Karpas-422 (cell line): ENCODE measurements at places on chromosomes 16 and 17. TPM values are rescaled to one million over a fixed set of nuclear protein-coding genes. Genes with fewer than 3 reads are reported as not detected.

BOLA2 gene
- total RNA-seq: 62.7 and 102 TPM in 2 replicates

P2RX1 gene
- total RNA-seq: not detected in 2 replicates

TAC4 gene
- not detected in 2 replicates for total RNA-seq

ABAT gene
- 8.2 TPM in 2 replicates for total RNA-seq

UNK gene
- total RNA-seq: 22.9 and 49.0 TPM in 2 replicates

- no peak overlapping the region for H3K4me3 ChIP-seq
- no peaks in the 10 kb centered on the region for H3K36me3 ChIP-seq
- H3K4me1 ChIP-seq: no peaks in the 10 kb centered on the region
- H3K27ac ChIP-seq: no peak overlapping the region
These were observed 169.3 kb downstream of the RAB11FIP4 start for GRCh38 chr17:31560616-31561235.

GRCh38 chr17:58993311-58993710, 113.4 kb downstream of the TRIM37 start:
- H3K4me1 ChIP-seq: peaks cover 6% of the 10 kb centered on the region; the same call in 1 of the 2 replicates
- no peak for DNase-seq
- no peak overlapping the region for H3K27ac ChIP-seq
- H3K4me3 ChIP-seq: no peak overlapping the region

GRCh38 chr16:65121870-65122723, at the start of gene CDH11:
Gene CDH11 (minus strand): TSS chr16:65122063. CDS start chr16:65004869, 117,194 bp downstream.
- H3K4me1 ChIP-seq: peaks cover 5% of the 10 kb centered on the region
- H3K4me3 ChIP-seq: no peak within 1 kb of the TSS
- no peak for DNase-seq

GRCh38 chr16:49269201-49269600, 12.4 kb downstream of the CBLN1 start:
- H3K27me3 ChIP-seq: no peaks in the 10 kb centered on the region
- H3K4me1 ChIP-seq: no peaks in the 10 kb centered on the region
- no peaks in the 10 kb centered on the region for H3K36me3 ChIP-seq
- DNase-seq: peak; percentile 35
- no peak overlapping the region for H3K4me3 ChIP-seq
- H3K27ac ChIP-seq: no peak overlapping the region

- no peak overlapping the region for H3K4me3 ChIP-seq
- H3K4me1 ChIP-seq: no peaks in the 10 kb centered on the region
- no peaks in the 10 kb centered on the region for H3K36me3 ChIP-seq
- no peak for DNase-seq
These were observed 96.5 kb downstream of the WSCD1 start for GRCh38 chr17:6166492-6167179.

DNA sequence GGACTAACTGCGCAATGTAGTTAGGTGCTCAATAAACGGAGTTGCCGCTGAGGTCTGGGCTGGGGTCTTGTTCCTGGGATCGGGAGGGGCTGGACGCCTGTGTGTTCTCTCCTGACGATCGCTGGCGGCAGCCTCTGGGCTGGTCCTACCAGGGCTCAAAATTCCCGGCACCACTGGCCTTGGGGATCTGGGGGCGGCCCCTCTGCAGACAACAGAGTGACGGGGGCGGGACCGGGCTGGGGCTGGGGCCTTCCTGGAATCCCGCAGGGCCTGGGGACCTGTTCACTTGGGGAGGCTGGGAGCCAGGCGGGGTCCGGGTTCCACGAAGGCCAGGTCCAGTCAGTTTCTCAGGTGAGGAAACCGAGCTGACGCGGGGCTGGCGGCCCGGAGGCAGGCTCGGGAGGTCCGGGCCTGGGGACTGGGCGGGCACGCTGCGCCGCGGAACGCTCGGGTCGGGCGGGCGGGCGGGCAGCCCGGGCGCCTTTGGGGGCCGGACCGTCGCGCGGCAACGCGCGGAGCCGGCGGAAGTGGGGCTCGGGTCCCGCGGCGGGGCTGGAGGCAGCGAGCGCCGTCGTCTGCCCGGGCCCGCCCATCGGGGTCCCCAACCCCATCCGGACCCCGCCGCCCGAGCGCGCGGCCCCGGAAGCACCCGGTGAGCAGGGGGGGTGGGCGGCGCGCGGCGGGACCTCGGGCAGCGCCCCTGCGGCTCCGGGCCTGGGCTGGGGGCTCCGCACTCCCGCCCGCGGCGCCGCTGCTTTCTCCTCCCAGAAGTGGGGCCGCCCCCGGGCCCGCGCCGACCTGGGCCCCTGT, at the start of gene PIGQ:
Gene PIGQ, plus strand, starts transcription at position 524 of the 810 bp plus-strand sequence. CDS start 4,107 bp downstream, outside the sequence.
- no peaks in the 10 kb centered on the region for H3K36me3 ChIP-seq
- peaks cover 37% of the 10 kb centered on the region for H3K4me1 ChIP-seq
- H3K4me3 ChIP-seq: peak within 1 kb of the TSS; percentile 99

GRCh38 chr16:90031186-90031930, 12.1 kb upstream of the DBNDD1 start:
- no peak overlapping the region for H3K27ac ChIP-seq
- no peak for DNase-seq
- H3K36me3 ChIP-seq: no peaks in the 10 kb centered on the region
- H3K4me1 ChIP-seq: peaks cover 2% of the 10 kb centered on the region; the same call in 1 of the 2 replicates
- H3K4me3 ChIP-seq: no peak overlapping the region
- no peaks in the 10 kb centered on the region for H3K27me3 ChIP-seq

DNA sequence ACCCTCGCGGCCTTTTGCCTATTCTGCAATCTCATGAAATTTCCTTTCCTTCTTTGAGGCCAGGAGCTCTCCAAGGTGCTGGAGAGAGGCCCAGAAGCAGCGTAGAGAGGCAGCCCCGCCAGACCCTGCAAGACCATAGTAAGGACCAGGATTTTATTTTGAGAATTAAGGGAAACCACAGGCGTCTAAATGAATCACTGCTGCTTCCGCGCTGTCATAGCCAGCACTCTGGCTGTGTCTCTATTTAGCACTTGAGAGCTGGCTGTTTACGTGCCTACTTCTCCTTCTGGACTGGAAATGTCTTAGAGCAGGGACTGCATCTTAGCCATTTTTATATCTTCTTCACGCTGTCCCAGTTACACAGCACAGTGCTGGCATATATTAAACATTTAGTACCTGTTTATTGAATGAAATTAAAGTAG, 37.6 kb upstream of the PIRT start:
- no peak overlapping the region for H3K27ac ChIP-seq
- H3K36me3 ChIP-seq: no peaks in the 10 kb centered on the region
- H3K4me1 ChIP-seq: no peaks in the 10 kb centered on the region
- no peaks in the 10 kb centered on the region for H3K27me3 ChIP-seq
- H3K4me3 ChIP-seq: no peak overlapping the region
- DNase-seq: peak; percentile 69

DNA sequence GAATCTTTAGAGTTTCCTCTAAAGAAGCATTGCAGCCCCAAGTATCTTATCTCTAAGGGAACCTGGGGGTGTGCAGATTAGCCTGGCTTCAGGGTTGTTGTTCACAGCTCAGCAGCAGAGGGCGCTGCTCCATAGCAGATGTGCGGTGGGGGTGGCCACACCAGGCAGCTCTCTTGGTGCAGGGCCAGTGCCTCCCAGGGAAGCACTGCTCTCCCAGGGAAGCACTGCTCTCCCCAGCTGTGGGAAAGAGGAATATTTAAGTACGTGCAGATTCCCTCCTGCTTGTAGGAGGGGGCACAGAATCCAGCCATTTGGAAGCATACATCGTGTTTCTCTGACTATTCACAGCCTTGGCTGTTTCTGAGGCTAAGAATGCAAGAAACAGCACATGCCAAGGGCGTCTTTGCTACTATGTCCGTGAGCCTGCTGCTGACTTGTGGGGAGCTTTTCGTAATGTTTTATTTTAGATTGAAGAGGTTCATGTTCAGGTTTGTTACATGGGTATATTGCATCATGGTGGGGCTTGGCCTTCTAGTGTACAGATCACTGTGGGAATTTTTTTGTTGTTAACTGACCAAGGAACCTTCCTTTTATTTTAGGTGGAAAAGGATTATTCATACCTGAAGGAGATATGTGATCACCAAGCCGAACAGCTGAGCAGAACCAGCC, 217.8 kb downstream of the SPECC1 start:
- H3K27me3 ChIP-seq: no peaks in the 10 kb centered on the region
- peak; percentile 86 for DNase-seq
- no peak overlapping the region for H3K27ac ChIP-seq
- no peaks in the 10 kb centered on the region for H3K36me3 ChIP-seq
- H3K4me3 ChIP-seq: no peak overlapping the region

- DNase-seq: peak; percentile 90
- H3K4me3 ChIP-seq: peak overlapping the region; percentile 85
- H3K36me3 ChIP-seq: no peaks in the 10 kb centered on the region
- peaks cover 42% of the 10 kb centered on the region for H3K4me1 ChIP-seq
These were observed 1.4 kb upstream of the KANSL1 start for GRCh38 chr17:46194393-46195216.

DNA sequence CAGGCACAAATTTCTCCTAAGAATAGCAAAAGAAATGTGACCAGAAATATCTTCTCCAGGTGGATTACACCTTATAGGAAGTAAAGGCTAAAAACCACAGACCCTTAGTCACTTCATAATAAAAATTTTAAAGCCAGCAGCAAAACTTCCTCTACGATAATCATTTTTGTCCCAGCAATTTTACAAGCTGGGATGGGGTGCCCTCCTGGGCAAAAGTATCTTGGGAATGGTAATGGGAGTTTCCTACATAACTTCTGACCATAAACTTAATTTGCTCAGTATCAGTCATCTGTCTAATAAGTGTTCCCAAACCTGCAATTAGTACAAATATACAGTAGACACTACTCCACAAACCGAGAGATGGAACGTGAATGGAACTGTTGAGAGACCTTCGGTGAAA, 3.0 kb downstream of the PHF12 start:
- H3K27ac ChIP-seq: peak overlapping the region; percentile 93
- H3K27me3 ChIP-seq: no peaks in the 10 kb centered on the region
- peaks cover 30% of the 10 kb centered on the region; the same call in 1 of the 2 replicates for H3K36me3 ChIP-seq
- no peak for DNase-seq

- H3K4me1 ChIP-seq: peaks cover 5% of the 10 kb centered on the region
- DNase-seq: no peak
- H3K4me3 ChIP-seq: no peak overlapping the region
These were observed 53.2 kb downstream of the MYH11 start for GRCh38 chr16:15803618-15804017.

GRCh38 chr16:87317750-87318644, 805 bp upstream of the C16orf95 start:
- DNase-seq: peak; percentile 85
- H3K4me1 ChIP-seq: peaks cover 19% of the 10 kb centered on the region

GRCh38 chr17:18937981-18938691, 13.8 kb upstream of the SLC5A10 start:
- H3K4me1 ChIP-seq: no peaks in the 10 kb centered on the region
- no peaks in the 10 kb centered on the region for H3K27me3 ChIP-seq
- H3K36me3 ChIP-seq: no peaks in the 10 kb centered on the region
- peak; percentile 36 for DNase-seq
- no peak overlapping the region for H3K4me3 ChIP-seq

DNA sequence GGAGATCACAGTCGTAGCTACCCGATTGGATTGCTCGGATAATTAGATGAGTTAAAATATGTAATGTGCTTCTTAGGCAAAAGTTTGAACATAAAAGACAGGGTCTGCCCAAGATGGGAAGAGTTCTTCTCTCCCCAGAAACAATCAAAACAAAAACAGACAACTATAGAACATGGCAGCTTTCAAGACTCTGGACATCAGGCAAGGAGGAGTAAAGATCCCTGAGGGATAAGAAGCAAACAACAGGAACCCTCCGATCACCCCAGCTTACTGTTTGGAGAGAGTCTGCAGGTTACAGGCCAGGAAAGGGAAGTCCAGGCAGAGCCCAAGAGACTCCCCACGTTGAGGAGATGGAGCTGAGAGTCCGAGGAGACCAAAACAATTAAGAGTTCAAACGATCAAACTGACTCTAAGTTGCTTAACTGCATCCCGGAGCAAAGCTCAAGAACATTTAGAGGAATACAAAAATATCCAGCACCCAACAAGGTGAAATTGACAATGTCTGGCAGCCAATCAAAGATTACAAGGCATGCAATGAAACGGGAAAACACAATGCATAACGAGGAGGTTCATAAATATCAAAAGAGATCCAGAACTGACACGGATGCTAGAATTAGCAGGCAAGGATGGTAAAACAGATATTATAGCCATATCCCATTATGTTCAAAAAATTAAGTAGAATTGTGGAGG, 3.9 kb downstream of the ASGR2 start:
- no peak for DNase-seq
- no peaks in the 10 kb centered on the region for H3K36me3 ChIP-seq
- no peak overlapping the region for H3K4me3 ChIP-seq
- H3K4me1 ChIP-seq: no peaks in the 10 kb centered on the region

DNA sequence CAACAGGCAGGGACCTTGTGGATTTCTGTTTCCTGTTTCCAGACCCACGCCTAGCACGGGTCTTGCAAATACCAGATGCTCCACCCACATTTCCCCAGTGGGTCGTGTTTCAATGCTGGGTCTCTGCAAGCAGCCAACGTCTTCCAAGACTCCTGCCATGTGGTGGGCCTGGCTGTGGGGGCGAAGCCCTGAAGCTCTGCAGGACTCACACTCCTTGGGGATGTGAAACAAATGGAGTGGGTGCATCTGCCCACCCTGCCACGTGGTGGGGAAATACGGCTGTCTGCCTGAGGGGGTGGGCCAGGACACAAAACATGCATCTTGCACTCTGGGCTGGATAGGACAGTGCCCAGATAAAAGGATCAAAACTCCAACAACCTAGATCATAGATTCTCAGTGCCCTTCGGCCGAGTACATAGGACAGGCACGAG, 32.6 kb downstream of the FA2H start:
- H3K27me3 ChIP-seq: no peaks in the 10 kb centered on the region
- H3K4me1 ChIP-seq: no peaks in the 10 kb centered on the region
- no peak overlapping the region for H3K27ac ChIP-seq
- H3K4me3 ChIP-seq: no peak overlapping the region
- no peaks in the 10 kb centered on the region for H3K36me3 ChIP-seq

- no peak overlapping the region for H3K27ac ChIP-seq
- peaks cover 9% of the 10 kb centered on the region for H3K4me1 ChIP-seq
These were observed 3.0 kb downstream of the CES3 start for GRCh38 chr16:66964049-66964448.

- no peak overlapping the region for H3K4me3 ChIP-seq
- H3K27ac ChIP-seq: no peak overlapping the region
- no peaks in the 10 kb centered on the region for H3K36me3 ChIP-seq
These were observed 808.8 kb upstream of the EEF2KMT start for GRCh38 chr16:5906351-5906750.

DNA sequence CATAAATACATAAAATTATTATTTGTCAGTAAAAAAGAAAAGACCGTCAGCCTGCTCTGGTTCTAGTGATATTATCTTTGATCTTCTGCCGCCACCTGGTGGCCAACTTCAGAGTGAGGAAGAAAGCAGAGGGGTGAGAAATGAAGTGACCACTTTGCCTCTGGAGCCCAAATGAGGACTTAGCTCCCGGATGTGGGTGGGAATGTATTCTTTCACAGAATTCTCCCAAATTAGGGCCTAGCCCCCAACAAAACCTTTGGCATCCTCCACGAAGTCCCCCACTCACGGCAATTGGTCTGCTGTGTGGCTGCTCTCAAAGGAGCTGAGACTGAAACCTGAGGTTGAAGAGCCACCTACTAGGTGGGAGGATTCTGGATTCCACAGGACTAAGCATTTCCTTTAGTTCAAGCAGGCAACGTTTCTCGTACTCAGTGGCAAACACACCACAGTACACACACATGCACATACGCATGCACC, 4.9 kb upstream of the ZNF267 start:
- peaks cover 23% of the 10 kb centered on the region for H3K4me1 ChIP-seq
- no peaks in the 10 kb centered on the region for H3K36me3 ChIP-seq
- H3K27ac ChIP-seq: no peak overlapping the region
- peak overlapping the region; percentile 53 for H3K4me3 ChIP-seq
- peak; percentile 91 for DNase-seq
- H3K27me3 ChIP-seq: no peaks in the 10 kb centered on the region; the same call in 1 of the 2 replicates
